CD4-positive, alpha-beta T cell treated with Interleukin-2 at 100 ng/mL for 4 hours (primary cell): ENCODE measurements at places on chromosomes 7 and 10.

- DNase-seq = no peak
Observed at GRCh38 chr10:74460812-74461211, 309.8 kb downstream of the ADK start.

- no peak for DNase-seq
Observed at GRCh38 chr7:12646139-12646538, 41.3 kb upstream of the ARL4A start.

DNA sequence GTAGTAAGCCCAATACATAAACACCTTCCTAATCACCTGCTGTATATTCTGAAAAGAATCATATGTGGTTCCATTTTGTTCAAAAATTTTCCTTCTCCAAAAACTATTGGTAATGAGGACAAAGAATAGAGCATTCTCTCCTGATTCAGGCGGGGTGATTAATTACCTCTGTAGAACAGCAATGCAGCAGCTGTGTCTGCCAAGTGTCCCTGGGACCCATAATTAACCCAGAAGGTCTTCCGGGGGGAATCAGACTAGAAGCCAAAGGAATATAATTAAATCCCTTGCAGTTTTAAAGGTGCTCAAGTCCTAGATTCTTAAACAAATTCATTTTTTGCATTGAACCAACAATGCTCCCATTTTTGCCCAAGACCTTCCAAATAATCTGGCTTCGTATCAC lies 60.3 kb upstream of the ABLIM1 start:
- DNase-seq = no peak

DNA sequence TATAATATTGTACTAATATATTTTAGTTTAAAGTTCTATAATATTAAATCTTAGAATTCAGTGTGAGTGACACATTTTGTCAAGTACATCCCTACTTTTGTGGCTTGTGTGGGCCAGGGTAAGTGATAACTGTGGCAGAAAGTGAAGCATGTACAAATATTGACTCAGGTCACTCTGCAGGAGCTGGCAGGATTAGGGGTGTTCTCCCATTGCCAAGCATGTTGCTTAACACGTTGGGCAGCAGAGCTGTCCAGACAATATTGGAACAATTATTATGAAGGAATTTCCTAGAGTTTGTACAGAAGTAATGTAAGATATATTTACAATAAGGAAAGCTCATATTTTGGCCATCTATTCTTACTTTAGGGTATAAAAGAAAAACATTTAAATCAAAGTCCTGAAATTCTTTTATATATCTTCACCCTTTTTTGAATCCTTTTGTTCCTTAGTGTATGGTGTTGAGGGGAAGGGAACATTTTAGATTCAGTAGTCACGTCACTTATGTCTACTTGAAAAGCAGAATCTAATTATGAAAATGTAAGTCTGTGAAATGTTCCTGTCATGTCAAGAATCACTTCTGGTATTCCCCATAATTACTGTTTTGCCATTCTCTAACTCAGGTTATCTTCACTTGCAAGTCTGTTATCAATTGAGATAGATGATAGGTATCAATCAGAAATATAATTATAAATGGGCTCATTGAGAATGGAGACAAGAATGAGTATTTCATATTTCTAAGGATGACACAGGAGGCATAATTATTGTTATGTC lies 4.0 kb downstream of the HDAC9 start:
- DNase-seq = no peak

DNA sequence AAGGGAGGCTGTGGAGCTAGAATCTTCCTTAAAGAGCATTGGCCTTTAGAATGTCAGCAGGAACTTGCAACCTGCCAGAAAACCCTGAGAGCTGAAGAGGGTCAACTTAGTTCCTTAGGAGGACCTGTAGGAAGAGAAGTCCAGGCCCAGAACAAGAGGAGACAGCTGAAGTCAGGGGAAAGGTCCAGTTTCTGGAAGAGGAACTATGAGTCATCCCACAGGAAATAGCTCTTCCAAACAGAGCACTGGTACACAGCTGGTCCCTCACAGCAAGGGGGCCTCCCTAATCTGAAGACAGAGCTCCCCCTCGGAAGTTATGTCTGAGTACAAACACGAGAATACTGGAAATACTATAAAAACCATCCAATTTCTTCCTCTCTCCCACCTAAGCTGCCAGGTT lies 98.9 kb downstream of the HERPUD2 start:
- DNase-seq = no peak

DNA sequence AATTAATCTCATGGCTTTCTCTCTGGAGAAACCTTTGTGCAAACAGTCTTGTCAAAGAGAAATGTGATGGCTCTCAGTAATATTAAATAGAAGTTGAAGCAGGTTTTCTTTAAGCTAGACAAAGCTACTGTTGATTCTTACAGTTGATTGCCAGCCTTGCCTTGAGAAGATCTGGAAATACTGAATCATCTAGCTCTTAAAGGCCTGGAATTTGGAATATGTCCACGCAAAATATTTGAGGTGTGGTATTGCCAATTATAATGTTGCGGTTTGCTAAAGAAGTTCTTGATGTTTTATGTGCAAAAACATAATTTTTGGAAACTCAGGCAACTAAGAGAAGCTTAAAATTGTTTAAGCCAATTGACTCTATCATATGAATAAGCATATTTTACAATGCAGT lies 371.9 kb downstream of the PHF14 start:
- no peak for DNase-seq

DNA sequence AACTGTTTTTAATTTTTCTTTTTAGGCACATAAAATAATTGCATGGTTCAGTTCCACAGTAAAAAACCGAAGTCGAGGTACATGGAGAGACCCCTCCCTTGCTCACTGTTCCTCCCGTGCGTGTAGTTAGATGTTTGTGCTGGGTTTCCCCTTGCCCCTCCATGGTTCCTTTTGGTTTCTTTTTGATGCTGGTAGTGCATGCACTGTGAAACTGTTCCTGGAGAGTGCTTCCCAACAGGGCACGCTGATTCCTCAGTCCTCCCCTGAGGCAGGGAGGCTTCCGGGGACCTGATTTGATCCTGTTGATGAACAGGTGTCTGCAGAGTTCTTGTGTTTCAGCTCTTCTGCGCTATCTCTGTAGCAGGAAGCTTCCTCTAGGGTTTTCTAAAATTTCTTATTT lies 69.5 kb downstream of the ADCY1 start:
- no peak for DNase-seq

DNA sequence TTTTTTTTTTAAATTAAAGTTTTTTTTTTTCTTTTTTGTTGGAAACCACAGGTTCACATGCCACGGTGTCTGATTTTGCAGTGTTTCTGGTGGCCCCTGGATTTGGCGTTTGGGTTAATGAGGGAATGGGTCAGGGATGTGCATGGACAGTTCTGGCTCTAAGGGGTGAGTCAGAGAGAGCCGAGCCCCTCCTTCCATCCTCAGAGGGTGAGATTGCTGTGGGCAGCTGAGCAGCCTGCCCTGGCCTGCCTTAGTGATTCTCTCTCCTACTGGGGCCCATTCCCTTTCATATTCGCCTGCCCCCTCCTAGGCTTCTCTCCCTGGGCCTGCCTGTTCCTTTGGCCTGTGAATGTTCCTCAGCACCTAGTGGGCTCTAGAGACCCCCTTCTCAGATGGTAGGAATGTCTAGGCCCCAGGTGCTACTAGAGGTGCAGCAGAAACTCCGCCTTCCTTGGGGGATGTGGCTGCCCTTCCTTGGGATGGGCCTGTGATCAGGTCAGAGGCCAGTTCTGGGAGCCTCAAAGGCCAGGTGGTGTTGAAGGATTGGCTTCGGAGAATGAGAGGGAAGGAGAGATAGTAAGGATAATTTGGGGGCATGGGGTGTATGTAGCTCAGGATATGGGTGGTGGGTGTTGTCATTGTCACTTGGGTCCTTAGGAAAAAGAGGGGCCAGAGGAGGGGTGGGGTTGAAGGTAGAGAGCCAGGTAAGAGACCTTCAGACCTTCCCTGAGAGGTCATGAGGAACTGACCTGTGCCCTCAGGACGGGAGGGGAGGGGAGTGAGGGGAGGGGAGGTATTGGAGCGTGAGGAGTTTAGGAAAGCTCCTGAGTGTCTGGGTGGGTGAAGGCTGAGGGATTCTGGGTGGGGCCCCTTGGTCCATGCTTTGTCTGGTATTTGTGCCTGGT lies 19.8 kb downstream of the TSPAN14 start:
- no peak for DNase-seq

DNA sequence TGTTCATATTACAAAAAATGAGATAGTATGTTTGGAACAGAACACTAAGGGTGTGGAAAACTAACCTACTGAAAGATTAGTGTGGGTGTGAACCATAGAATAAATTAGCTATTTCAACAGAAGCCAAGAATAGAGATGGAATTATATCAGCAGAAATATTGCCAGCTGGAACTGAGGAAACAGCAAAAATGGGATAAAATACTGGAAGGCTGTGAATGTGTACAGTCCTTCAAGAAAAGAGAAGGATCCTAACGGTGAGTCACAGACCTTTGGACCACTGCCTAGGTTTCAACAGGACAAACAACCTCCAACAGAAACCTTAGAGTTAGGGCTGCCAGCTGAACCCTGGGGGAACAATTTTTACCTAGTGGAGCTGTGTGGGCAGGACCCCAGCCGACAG lies 395.0 kb downstream of the ZWINT start:
- no peak for DNase-seq

DNA sequence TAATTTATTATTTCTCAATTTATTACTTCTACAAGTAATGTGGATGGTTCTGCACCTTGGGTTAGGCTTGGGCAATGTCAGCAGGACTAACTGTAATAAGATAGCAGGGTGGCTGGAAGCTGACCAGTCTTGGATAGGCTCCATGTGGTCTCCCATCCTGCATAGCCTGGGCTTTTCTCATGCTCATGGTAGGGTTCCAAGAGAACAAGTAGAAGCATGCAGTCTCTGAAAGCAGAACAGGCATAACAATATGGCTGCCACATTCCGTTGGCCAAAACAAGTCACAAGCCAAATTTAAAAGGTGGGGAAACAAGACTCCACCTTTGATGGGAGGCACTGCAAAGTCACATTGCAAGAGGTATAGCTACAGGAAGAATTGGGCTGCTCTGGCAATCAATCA lies 98.6 kb upstream of the MDFIC start:
- no peak for DNase-seq

GRCh38 chr7:101843293-101844271 lies 26.2 kb downstream of the CUX1 start:
- no peak for DNase-seq

GRCh38 chr7:72540106-72540611 lies 128.0 kb upstream of the CALN1 start:
- DNase-seq = no peak

DNA sequence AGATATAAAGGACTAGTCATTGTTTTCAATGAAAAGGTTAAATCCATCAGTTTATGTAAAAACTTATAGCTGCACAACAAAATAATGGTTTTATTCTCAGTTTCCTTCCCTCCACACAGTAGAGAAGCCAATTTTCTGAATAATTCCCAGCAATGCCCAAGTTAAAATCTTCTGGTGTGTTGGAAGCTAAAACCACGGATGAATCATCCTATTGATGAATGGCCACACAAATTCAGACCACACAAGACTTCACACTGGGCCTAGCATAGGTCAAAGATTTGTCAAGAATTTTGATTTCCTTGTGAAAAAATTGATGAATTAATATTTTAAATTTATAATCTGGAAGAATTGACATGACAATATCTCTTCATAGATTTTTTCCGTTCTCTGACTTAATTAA lies 617.6 kb downstream of the INHBA start:
- DNase-seq = no peak

DNA sequence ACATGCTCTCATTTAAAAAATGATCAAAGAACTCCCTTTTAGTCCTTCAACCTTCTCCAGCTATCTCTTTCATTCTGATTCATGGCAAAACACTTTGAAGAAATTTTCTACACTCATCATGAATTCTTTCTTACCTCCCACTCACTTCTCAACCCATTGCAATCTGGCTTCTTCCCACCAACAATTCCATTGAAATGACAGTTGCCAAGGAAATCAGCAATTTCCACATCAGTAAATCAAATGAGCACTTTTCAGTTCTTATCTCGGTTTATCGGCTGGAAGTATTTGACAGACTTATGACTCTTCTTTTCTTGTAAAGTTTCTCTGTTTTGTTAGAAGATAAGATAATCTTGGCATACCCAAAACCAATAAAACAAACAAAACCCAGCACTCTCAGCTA lies 99.1 kb upstream of the CACNA2D1 start:
- no peak for DNase-seq

DNA sequence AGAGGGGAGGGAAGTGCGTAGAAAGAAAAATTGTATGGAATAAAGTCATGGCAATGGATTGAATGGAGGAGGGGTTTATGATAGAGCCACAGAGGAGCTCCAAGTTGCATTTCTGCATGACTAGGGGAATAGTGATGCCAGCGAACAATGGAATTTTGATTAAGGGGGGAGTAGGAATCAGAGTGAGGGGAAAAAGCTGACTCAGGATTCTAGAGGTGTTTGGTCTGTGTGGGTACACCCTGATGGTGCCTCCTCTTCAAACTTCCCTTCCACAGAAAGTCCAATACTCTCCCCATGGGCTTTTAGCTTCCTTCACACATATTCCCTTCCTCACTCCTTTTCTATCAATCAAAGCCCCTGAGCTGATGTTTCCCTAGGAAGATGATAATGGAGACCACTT lies 1.8 kb upstream of the KEL start:
- DNase-seq = no peak

- no peak for DNase-seq
Observed at GRCh38 chr10:76091926-76092325, 660.5 kb downstream of the LRMDA start.
